ENCODE measurements at places on chromosomes 5 and 9. TPM values are rescaled to one million over a fixed set of nuclear protein-coding genes. Genes with fewer than 3 reads are reported as not detected.

GRCh38 chr9:116504081-116504480 is 183.0 kb upstream of the TRIM32 start:
- no peak for DNase-seq

MARVELD2 gene
- total RNA-seq, result 34.7 TPM

DNA sequence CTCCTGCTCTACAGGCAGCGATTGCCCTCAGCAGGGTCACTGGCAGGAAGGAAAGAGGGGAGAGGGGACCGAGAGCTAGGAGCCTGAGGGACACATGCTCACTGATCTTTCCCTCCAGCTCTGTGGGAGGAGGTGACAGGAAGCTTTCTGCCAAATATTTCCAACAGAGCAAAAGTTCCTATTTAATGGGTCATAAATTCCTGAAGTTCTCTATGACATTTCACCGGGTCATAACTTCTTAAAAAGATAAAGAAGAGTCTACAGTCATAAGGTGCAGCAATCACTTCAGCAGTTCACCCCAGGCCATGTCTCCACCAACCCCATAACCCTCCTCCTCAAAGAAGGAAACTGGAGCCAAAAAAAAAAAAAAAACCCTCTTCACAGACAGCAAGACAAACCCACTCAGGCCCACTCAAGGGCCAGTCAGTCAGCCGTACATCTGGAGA is 481.1 kb downstream of the NR2F1-AS1 start:
- no peak for DNase-seq

GRCh38 chr9:78857373-78858225 is 560.7 kb downstream of the PSAT1 start:
- DNase-seq, result no peak

GRCh38 chr9:131605770-131606590 is 60.7 kb downstream of the PRRT1B start:
- DNase-seq, result no peak

GRCh38 chr9:97406620-97407177 is 5.2 kb upstream of the TDRD7 start:
- no peak for DNase-seq

DNA sequence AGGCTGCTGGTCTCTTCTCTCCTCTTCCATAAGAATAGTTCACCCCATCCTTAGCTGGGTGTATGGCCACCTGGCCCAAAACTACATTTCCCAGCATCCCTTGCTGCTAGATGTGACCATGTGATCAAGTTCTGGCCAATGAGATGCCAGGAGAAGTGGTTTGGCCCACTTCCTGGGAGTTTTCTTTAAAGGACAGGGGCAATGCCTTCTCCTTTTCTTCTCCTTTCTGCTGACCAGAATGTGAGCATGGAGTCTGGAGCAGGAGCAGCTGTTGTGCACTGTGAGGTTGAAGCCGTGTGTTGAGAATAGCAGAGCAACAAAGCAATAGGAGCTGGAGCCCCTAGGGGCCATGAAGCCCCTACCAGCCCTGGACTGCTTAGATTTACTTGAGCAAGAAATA is 36.8 kb downstream of the C9orf50 start:
- DNase-seq, result peak; percentile 69

Measured in WTC11 (cell line).